ELR (cell line): ENCODE measurements at places on chromosomes 7 and 10.

DNA sequence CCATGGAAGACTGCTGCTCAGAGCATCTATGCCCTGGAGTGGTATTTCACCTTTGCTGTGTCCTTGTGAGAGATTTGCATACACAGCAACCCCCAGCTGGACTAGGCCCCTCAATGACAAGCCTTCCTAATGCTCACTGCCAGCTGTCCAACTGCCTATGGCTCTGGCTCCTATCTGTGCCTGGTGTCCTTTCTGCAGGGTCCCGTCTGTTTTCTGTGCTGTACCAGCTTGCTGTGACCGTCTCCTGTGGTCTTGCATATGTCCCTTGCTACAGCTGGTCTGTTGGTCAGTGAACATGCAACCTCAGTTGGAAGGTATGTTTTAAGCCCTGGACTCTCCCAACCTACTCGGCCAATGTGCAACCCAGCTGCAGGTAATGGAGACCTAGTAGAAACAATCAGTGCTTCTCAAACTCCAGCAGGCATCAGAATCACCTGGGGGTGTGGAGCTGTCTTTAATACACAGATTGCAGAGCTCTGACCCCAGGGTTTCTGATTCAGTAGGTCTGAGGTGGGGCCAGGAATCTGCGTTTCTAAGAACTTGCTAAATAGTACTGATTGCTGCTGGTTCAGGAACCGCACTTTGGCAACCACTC lies 306.4 kb upstream of the ZNF32 start:
- no peak for DNase-seq

GRCh38 chr7:347644-348479 lies 57.9 kb downstream of the FOXL3 start:
- DNase-seq: no peak

GRCh38 chr7:50275430-50275829 lies 29.1 kb upstream of the IKZF1 start:
- DNase-seq: no peak

DNA sequence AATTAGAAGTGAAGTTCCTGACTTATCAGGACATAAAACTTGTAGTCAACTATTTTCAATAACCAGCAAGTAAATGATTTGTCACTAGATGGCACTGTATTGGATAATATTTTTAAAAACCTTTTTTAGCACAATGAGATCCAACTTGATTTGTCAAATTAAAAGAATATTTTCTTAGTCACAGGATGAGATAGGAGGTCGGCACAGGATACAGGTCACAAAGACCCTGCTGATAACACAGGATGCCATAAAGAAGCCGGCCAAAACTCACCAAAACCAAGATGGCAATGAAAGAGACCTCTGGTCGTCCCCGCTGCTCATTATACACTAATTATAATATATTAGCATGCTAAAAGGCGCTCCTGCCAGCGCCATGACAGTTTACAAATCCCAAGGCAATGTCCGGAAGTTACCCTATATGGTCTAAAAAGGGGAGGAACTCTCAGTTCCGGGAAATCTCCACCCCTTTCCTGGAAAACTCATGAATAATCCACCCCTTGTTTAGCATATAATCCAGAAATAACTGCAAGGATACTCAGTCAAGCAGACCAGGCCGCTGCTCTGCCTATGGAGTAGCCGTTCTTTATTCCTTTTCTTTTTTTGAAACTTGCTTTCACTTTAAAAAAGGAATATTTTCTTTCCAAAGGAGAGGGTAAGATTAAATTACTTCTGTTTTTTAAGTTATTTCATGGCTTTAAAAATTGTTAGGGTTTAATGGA lies 255.7 kb upstream of the MKLN1 start:
- DNase-seq: peak; percentile 59

DNA sequence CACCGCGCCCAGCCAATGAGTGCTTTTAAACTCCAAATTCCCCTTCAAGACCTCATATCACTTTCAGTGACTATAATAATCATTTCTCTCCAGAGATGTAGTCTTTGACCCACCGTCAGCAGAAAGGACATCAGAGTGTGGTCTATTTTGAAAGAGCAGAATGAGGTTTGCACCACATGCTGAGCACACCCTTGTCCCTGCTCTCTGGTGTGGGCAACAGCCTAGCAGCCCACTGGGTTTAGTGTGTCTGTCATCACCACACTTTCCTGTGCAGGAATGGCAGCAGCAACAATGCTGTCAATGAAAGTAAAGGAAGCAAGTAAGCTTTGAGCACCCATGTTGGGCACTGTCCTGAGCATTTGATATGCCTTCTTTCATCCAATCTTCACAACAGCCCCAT lies 122.4 kb downstream of the PLXNA4 start:
- DNase-seq: no peak

- no peak for DNase-seq
Observed at GRCh38 chr10:63072951-63073350, 60.2 kb upstream of the NRBF2 start.

- peak; percentile 3 for DNase-seq
Observed at GRCh38 chr10:16478801-16479200, 42.0 kb downstream of the PTER start.

- no peak for DNase-seq
Observed at GRCh38 chr7:27000496-27000895, 95.3 kb downstream of the HOXA1 start.

DNA sequence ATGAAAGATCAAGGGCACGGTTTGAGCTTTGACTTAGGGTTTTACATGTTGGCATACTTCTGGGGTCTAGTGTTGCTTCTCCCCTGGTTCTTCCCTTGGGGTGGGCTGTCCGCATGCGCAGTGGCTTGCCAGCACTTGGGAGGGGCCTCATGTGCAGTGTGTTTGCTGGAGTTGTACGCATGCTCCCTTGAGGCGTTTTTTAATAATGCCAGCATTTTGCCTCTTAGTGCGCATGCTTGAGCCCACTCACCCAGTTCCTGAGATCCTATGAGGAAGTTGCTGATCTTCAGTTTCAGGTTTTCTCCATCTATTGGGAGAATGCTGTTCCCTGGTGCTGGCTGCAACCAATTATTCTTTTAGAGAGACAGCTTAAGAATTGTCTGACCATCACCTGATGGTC lies 113.4 kb upstream of the GPR141 start:
- no peak for DNase-seq

- DNase-seq: no peak
Observed at GRCh38 chr10:120555842-120556532, 99.0 kb downstream of the PLPP4 start.

DNA sequence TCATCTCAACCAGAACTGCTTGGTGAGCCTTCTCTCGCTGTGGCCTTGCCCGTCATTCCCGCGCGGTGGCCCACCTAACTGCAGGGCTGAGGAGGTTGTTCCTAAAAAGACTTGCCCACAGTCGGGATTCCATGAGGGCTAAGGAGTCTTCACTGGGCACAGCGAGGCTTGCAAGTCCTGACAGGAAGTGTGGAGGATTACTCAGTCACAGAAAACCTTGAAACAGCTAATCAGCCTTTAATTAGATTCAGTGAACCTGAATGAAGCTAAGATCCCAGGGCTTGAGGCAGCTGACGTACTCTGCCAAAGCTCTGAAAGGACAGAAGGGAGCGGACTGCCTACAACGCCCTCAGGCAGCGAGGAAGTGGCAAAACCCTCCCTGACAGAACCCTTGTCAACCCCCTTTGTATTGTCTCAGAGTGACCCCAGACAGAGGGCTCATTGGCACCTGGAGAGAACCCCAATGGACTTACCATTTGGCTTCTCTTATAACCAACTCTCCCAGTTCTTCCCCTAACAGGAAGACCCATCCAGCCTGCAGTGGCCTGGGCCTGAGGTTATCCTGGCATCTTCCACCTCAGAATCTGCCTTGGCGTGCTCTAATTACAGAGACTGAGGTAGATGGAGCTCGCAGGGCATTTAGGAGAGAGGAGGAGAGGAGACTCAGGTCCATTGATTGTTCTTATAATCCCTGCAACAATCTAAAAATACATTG lies 2.5 kb upstream of the LAMB4 start:
- DNase-seq: no peak

GRCh38 chr7:69260023-69260422 lies 338.3 kb upstream of the AUTS2 start:
- no peak for DNase-seq

DNA sequence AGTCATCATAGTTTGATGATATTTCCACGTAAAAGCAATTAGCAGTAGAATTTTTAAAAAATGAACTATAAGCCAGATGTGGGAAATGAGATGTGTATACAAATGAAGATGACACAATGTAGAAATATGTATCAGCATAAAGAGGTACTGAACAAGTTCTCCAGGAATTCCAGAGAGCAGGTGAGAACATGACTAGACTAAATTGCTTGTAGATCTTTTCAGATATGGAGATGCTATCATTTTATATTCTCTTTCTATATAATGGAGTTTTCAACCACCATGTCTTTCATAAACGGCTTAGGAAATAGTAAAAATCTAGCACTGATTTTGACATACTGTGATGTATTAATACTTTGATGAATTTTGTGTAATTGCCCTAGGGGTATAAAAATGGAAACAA lies 130.9 kb downstream of the SEMA3D start:
- peak; percentile 19 for DNase-seq

GRCh38 chr10:110737886-110738634 lies 93.9 kb downstream of the RBM20 start:
- no peak for DNase-seq

- DNase-seq: peak; percentile 72
Observed at GRCh38 chr10:52442576-52442975, 128.5 kb downstream of the DKK1 start.

GRCh38 chr10:127743205-127743604 lies 6.2 kb downstream of the FOXI2 start:
- DNase-seq: no peak

- no peak for DNase-seq
Observed at GRCh38 chr7:149569025-149569725, 71.6 kb upstream of the ZNF746 start.

DNA sequence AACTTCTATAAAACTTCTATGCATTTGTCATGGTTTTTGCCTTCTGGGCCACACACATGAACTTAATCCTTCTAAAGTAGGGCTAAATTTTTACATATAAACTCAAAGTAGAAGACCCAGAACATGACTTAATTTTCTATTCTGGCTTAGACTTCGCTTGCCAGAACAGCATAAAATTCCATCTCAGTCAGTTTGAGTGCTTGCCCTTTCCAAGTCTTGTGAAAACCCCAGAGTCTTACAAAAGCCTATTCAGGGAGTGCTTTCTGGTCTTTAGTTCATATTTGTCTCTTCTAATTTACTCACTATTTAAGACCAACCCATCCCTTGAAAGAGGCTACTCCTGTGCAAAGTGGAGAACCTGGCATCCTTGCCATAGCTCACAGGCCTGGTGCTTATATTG lies 201.6 kb upstream of the MEOX2 start:
- no peak for DNase-seq

DNA sequence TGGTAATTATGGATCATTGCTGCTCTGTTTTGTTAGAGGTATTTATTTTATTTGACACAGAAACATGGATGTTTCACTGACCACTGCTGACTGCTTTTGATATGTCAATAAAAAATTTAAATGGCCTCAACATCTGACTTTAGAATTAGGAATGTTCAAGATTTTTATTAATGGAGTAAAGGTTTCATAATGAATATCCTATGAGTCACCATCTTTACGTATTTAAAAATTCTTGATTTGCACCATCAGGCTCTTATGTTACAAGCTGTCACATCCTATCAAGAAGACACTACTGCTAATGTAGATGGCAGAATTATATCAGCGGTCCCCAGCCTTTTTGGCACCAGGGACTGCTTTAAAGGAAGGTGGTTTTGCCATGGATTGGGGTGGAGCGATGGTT lies 578.7 kb upstream of the NRP1 start:
- DNase-seq: peak; percentile 33

DNA sequence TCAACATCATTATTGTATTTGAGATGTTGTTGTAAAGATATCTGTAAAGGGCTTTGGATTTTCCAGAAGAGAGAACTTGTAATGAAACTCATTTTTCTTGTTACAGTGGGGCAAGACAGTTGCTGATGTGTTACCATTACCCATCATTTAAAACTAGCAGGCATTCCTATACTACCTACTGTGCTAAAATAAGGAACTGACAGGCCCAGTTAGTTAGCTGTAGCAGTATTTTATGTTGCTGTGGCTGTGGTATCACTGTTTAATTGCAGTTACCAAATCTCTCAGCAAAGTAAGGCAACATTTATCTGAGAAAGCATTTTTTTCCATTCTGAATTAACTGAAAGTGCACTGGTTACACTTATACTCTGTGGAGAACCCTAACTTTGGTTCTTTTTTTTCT lies 9.9 kb downstream of the ST7 start:
- no peak for DNase-seq

DNA sequence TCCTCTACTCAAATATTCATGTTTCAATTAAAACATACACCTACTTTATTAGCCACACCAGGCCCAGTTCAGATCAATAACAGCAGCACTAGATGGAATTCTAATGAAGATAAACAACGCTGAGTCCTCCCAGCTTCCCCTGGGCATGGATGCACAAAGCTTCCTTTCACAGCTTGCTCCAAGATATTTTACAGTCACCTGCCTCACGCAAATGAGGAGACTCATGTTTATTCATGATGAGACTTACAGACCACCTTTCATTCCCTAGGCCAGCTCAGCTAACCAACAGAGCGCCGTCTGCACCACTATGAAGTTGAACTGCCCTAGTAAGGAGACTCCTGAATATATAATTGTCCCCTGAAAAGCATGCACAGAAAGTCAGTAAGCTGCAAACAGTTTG lies 283.0 kb upstream of the AOAH start:
- no peak for DNase-seq

DNA sequence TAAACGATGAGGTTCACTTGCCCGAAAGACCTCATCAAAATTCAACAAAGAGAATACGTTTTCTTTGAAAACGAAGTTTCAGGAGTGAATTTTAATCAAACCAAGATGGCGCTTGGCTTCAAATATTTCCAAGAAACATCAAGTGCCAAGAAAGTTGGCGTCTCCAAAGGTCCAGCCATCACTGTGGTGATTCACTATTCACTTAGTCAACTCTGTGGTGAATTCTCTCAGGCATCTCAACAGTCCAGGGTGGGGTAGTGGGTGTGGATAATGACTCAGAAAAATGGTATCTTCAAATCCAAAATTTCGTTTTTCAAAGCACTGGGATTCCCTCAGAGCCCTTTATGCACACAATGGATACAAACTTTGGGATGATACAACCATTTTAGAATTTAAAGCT lies 133.1 kb downstream of the SVIL start:
- peak; percentile 96 for DNase-seq

DNA sequence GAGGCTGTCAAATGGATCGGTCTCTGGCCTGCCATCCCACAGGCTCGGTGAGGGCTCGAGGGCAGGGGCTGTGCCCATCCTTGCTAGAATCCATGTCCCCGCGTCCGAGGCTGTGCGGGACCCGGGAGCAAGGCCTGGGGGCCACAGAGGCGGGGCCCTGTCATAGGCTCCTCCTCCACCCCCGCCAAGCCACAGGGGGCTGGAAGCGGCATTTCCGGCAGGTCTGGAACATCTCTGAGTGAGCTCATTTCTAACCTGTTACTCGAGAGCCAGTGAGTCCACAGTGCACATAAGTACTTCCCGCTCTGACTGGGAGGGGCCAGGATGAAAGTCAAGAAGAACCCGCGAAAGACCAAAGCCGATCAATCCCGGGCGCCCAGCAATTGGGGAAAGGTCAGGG lies 57.6 kb downstream of the NKX6-2 start:
- DNase-seq: no peak

DNA sequence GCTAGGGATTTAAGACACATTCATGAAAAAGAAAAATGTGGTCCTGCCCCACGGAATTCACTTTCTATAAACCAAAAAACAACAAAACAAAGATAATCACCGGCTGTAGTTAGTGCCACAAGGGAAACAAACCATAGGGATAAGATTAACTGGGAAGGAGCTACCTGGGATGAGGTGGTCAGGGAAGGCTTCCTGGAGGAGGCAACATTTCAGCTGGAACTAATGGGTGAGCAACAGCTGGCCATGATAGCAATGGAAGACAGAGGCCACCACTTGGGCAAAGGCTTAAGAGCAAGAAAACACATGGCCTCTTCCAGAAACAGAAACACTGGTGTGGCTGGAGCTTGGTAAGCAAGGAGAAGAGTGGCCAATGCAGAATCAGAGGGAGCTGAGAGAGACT lies 38.4 kb upstream of the ENO4 start:
- no peak for DNase-seq
